AG09309 (cell line): ENCODE measurements at places on chromosomes 13 and 19.

DNA sequence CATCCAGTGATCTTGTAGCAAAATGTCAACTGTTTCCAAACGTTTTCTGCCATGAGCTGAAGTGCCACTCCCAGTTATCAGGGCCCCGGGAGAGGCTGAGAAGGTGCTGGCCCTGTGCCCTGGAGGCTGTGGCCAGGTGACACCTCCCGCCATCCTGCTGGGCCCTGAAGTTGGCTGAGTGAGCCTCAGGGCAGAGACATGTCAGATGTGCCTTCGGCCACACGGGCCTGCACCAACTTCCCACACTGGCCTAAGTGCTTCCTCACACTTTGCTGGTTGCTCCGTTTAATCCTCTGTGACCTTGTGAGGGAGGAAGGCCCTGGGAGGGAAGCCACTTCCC is 4.8 kb downstream of the ADPRHL1 start:
- no peak for DNase-seq

DNA sequence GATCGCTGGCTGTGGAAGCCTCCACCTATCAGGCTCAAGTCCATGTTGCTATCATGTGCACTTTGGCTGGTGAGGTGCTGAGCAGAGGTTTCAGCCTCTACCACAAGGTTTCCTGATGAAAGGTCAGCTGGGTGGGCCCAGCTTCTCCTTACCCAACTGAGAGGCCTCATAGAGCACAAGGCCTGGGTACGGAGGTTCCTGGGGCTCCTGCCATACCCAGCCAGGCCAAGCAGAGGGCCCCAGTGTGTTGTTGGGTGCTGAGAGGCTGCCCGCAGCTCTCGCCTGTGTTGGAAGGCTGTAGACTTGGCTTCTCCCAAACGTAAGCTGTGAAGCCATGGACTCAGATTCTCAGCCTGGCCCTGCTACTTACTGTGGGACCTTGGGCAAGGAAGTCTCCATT is 28.2 kb downstream of the ACTN4 start:
- no peak for DNase-seq

GRCh38 chr19:7861619-7862412 is 12.4 kb downstream of the PRR36 start:
- no peak for DNase-seq

GRCh38 chr13:90623318-90624011 is 724.0 kb upstream of the MIR17HG start:
- DNase-seq = no peak

DNA sequence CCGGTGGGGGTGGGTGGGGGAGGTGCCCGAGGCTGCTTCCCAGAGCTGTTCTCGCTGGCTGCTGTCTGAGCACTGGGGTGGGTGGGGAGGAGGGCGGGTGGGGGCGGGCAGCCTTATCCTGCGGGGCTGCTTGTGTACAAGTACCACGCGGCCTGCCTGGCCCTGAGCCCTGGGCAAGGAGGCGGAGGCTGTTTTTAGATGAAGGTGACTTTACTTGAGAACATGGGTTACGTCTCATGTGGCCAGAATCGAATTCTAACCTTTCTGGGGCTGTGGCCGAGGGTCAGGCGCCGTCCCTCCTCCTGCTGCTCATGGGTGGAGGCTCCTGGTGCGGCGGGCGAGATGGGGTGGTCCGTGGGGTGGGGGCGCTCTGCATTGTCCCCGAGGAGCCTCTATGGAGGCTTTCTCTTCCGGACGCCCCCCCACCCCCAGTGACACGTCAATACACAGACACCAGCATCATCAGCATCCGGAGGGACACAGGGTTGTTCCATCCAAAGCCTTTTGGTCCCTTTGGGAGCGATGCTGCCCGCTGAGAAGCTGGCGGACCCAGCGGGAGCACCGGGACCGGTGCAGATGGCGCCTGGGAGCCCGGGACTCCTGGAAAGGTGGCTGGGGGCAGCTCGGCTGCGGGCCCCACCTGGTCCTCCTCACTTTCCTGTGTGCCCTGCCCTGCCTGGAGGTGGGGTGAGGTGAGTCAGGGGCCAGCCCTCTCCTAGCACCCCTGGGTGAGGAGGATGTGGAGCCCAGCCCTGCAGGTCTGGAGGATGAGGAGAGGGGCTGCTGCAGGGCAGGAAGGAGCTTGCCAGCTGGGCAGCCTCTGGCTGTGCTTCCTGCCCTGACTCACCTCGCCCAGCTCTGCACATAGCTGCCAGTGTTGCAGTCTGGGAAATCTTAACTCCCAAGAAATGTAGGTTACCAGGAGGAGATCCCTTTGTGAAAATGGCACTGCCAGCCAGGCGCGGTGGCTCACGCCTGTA is 3.4 kb downstream of the BSG start:
- DNase-seq = no peak

GRCh38 chr13:32468502-32469142 is 40.7 kb upstream of the N4BP2L1 start:
- DNase-seq = no peak

- no peak for DNase-seq
Measured at GRCh38 chr19:33324628-33325027, 22.3 kb upstream of the CEBPA start.

DNA sequence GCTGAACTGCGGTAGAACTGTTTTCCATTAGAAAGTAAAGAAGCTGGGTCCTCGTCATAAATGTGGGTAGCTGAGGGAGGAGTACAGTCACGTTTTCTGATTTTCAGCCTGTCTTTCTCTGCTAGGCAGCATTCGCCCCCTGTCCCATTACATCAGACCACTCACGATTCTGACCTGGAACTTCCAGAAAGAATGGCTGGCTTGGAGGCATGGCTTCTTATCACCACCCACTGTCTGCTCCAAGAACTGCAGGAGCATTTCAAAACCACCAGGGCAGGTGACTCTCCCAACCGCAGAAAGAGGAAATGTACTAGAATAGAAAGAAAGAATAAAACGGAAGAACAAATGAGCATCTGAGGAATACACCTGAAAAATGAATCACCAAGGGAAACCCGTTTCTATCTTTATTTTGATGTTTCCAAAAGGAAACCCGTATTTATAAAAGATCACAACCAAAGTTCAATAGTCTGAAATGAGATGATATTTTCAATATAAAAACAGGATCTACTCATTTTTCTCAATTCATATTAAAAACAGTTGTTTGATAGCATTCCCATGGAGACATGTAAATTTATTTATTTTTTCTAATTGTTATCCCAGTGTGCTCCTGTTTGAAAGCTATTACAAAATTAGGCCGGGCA is 22.1 kb upstream of the POMP start:
- DNase-seq = peak; percentile 47

DNA sequence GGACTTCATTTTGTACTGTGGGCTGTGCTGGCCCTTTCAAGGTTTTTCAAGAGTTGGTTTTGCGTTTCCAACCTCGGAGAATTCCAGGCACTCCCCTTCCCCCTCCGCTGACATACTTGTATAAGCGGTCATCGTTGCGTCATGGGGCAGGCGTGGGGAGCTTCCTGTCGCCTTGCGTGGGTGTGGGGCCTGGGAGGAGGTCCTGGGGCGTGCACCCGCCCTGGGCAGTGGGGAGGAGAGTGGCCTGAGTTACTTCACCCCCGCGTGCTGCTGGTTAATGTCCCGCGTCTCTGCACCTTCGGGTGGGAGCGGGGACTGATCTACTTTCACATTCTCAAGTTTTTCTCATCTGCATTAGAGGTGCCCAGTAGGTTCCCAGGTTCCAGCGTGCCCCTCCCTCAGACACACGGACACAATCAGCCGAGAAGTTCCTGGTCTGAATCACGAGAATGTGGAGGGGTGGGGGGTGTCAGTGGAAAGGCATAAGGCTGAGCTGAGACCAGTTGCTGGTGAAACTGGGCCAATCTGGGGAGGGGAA is 4.1 kb downstream of the IER2 start:
- DNase-seq = peak; percentile 86

DNA sequence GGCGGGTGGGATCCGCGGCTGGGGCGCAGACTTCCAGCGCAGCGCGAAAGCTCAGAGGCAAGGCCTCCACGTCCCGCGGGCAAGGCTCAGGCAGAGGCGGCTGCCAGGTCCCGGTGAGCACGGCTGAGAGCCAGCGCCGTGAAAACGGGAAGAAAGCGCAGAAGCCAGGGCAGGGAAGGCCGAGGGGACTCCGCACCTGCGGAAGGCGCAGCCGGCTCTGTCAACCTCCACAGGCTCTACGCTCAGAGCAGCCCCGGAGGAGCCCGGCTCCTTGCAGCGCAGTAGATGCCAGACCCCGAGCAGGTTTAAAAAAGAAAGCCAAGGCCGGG is 131.0 kb downstream of the RNF17 start:
- DNase-seq = no peak

- no peak for DNase-seq
Measured at GRCh38 chr13:32804673-32805230, 211.5 kb upstream of the KL start.

DNA sequence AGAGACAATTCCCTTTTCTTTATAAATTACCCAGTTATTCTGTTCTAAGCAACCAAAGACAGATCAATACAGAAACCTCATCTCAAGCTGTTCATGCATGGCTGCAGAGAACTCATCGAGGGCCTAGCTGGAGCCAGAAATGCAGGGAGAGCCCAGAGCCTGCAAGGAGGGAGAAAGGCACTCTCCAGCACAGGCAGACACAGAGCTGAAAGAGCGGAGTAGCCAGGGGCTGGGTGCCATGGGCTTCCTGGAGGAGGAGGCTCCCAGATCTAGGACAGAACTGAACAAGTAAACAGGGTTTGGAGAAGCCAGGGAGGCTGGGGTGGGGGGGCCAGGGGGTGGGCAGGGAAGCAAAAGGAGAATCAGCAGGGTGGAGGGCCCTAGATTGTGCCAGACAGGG is 144.2 kb upstream of the ZNF507 start:
- no peak for DNase-seq

DNA sequence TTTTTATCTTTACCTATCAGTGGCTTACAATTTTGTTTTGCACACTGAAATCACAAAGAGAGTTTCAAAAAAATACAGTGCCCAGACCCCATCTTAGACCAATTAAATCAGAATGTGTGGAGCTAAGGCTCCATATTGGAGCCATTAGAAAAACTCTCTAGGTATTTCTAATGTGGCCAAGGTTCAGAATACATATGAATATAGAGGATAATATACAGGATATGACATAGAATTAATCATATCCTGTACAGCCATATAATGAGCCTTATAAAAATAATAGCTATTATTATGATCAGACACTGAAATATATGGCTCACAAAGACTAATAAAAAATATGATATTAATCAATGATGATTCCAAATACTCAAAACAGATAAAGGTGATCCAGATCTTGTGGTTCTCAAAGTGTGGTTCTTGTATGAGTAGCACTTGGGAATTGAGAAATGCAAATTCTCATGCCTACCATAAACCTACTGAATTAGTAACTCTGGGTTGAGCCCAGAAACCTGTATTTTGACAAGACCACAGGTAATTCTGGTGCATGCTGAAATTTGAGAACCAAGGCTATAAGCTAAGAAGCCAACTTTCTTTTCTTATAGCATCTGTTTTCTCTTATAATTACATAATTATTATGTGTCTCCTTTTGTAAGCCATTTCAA is 408.0 kb downstream of the DIAPH3 start:
- DNase-seq = no peak

- no peak for DNase-seq
Measured at GRCh38 chr19:51784109-51784785, 10.7 kb upstream of the FPR3 start.

DNA sequence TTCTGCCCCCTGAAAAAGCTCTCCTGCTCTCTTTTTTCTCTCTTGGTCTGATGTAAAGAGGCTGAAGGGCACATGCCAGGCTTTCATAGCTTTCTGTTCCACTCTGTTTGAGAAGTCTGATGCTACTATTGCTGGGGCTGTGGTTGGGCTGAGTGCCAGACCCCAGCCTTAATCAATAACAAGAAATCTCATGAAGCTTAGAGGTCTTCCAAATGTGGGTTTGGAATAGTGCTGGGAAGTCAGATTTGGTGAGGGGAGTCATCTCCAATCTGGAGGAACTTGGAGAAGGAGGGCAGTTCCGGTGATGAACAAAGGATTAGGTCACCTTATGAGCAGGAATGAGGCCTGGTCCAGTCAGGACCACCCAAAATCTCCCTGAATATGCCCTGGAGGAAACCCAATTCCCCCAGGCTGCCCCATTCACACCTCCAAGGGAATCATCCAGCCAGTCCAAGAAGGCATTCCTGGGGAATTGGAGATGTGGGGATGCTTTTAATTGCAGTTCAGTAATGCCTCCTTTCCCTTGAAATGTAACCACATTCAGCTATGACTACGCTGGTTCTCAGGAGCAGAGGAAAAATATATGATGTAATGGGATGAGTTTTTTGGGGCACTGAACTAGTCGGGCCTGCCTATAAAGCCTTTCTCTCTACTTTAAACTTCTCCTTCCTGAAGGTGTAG is 102.0 kb downstream of the STARD13 start:
- peak; percentile 69 for DNase-seq

DNA sequence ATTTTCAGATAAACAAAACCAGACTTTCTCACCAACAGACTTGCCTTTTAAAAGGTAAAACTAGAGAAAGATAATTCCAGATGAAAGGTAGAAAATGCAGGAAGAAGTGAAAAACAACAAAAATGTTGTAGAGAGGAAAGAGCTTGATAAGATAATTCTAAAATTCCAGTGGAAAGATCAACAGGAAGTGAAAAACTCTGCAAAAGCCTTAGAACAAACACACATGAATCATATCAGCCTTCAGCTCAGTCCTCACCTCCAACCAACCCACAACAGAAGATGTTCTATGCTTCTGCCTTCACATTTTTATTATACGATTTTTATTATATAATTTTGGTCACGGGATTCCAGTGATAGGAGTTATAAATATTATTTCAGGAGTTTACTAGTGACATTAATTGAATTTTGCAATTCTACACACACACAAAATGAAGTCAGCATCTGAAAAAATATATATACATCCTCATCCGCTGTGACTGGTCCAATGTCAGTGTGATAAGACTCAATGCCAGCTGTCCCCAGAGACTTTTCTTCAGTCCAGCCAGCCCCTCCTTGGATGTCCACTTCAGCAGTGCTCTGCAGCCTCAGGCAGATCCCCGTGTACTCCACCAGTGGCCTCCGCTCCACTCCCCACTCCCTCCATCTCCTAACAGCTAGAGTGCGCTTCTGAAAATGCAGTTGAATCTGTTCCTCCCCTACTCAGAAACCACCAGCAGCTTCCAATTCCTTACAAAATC is 57.9 kb downstream of the GADD45B start:
- no peak for DNase-seq

GRCh38 chr13:40192858-40193257 is 473.6 kb downstream of the FOXO1 start:
- no peak for DNase-seq

DNA sequence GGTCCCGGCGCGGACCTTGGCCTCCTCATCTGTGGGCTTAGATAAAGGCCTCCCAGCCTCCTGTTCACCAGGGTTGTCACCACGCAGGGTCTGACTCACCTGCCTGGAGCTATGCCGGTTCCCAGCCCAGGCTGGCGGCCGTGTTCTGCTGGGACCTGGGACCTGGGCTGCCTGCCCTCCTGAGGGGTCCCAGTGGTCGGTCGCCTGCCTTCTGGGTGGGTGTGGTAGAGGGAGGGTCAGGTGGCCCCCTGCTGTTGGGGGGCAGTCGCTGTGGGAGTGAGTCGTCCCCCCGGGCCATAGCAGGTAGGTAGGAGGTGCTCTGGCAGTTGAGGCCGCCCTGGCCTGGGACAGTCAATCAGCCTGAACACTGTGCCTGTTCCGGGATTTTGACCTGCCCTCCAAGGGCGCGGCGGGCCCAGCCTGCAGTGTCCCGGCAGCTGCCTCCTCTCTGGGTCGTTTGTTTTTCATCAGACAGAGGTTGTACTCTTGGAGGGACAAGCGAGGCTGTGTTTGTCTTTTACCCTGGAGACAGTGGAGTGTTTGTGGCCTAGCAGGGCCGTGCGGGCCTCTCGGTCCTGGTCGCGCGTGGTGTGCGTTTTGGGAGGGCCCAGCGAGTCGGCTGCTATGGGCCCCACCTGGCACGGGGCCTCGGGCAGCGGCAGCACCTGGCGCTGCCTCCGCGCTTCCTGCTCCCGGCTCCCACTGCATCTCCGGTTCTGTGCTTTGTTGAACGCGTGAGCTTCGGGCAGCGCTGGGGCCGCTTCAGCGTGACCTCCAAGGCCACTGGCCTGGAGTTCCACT is 2.6 kb downstream of the ADAT3 start:
- DNase-seq = no peak
